ENCODE measurements at places on chromosomes 4 and X.

DNA sequence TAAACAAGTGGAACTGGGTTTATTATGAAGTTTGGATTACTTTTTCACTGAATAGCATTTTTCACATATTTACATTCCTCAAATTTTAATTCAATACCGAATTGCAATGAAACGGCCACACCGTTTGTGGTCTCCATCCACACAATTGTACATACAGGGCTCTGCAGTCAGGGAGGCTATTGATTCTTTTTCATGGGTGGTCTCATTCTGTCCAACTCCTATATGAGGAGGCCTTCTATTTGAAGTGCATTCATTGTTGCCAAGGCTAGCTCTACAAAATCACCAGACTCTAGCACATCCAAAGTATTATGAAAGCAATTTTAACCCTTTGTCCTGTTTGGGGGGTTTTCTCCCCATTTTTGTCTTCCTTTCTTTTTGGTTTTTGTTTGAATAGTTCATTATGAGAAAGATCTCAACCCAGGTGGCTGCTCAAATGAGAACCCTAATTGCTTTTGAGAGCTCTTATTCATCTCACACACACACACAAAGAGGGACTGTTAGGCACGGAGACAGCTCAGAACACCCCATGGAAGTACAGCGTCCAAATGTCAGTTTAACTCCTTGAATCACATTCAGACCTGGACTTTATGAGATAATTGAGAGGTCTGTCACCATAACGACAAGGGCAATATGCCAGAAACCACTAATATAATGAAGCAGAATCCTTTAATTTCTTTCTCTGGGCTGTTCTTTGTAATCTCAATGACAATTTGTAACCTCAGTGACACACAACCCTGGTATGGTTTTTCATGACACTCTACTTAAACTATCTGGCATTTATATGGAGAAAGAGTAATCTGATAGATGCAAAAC lies 79.4 kb downstream of the NLGN4X start:
- DNase-seq = no peak

GRCh38 chrX:773292-774025 lies 142.9 kb downstream of the SHOX start:
- no peak for DNase-seq

DNA sequence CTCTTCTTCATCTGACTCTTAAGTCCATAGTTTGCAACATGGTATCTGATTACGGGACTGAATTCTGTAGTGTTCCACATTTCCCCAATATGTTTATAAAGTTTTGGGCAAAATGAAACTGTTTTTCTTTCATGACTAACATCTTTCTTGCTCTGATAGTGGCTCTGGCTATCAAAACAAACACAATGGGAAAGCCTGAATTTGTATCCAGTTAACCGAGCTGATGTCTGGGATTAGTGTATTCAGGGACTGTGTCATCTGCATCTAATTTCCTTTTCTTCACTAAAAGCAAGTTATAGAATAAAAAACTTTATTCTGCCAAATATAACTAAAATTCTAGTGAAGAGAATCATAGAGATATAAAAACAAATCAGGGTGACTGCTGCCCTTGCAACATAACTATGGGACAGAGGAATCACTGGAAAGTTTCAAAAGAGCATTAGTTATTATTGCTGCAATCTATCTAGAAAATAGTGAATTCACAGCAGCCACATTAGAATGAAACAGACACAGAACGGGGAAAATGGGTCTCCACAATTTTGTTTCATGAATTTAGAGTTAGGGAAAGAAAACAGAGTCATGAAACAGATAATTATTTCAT lies 61.3 kb downstream of the ANTXR2 start:
- DNase-seq = no peak

DNA sequence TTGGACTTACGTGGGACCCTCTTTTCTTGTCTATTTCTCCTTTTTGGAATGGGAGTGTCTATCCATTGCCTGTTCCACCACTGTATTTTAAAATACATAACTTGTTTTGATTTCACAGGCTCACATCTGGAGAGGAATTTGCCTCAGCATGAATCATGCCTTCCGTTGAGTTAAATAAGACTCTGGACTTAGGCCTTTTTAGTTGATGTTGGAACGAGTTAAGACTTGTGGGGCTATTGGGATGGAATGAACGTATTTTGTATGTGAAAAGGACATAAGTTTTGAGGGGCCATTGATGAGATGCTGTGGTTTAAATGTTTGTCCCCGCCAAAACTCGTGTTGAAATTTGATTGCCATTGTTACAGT lies 66.2 kb downstream of the BEX3 start:
- no peak for DNase-seq

DNA sequence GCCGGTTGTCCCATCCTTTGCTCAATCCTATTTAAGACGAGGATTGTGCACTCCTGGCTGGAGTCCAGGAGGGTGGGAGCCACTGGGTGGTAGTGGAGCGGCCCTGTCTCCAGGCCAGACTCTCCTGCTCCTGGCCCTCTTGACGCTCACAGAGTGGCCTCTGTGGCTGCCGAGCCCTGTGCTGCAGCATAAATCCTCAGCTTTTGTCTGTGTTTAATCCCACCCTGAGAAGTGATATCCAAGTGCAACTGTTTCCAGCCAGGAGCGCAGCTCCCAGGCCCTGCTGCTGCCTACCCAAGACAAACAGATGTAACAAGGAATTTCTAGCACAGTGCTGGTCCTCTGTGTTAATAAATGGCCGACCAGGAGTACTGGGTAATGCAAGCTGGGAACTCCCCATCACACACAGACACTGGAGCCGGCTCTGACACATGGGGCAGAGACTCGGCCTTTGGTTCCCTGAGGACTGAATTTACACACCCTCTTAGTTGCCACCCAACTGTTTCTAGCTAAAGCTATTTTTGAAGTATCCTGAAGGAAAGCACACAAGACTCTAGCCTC lies 85.3 kb downstream of the GATB start:
- DNase-seq = no peak

DNA sequence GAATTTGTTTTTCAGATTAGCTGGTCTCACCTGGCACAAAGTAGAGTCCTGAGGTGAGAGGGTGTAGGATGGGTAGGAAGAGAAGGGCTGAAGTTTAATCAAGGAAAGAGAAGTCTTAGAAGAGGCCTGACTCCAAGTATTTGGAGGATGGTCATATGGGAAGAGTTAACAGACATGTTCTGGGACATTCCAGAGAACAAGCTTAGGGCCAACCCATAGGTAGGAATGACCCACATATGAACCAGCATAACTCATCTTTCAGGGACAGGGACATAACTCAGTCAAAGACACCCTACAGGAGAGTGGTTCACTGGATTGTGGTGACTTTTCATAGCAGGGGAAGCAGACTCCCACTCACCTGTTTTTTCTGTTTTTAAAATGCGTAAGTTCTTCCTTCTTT lies 27.9 kb upstream of the ANXA5 start:
- DNase-seq = no peak

DNA sequence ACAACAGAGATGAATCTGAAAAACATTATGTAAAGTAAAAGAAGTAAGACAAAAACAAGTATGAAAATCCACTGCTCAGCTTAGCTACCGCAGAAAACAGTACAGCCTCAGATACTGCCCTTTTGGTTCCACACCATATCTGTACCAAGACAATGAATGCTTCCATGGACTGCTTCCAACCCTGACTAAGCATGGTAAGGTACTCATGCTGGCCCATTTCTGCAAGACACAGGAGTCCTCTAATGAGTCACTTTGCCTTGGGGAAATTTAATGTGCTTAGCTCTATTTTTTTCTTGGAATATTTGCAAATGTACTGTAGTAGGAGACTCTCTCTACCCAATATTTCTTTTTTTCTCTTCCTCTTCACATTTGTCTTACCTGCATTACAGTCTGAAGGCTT lies 931.7 kb upstream of the HS3ST1 start:
- no peak for DNase-seq

DNA sequence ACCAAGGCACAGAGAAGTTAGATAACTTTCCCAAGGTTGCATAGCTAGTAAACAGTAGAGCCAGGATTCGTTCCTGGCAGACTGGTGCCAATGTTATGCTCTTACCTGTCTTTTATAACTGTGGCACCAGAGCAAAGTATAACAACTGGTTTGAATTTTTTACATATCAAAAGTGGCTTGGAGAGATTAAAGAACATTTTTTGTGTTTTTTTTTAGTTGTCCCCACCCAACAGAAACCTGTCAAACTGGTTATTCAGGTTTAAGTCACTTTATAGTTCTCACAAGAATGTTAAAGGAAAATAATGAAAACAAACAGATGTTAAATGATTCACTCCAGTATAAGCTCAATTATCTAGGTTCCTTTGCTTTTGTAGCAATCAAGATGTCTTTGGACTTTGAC lies 15.6 kb upstream of the FAM47E start:
- DNase-seq = no peak

DNA sequence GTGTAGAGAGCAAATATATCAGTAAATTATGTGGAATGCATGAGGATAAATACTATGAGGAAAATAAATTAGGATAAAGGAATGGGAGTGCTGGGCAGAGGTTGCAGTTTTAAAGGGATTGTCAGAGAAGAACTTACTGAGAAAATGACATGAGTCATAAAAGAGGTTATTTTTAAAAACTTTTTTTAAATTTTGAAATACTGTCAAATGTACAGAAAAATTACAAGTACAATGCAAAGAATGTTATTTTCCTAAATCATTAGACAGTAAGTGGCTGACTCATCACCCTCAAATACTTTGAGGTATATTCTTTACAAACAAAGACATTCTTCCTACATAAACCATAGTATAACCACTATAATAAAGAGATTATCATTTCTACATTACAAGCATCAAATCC lies 29.8 kb upstream of the H2AZ1 start:
- DNase-seq = no peak

DNA sequence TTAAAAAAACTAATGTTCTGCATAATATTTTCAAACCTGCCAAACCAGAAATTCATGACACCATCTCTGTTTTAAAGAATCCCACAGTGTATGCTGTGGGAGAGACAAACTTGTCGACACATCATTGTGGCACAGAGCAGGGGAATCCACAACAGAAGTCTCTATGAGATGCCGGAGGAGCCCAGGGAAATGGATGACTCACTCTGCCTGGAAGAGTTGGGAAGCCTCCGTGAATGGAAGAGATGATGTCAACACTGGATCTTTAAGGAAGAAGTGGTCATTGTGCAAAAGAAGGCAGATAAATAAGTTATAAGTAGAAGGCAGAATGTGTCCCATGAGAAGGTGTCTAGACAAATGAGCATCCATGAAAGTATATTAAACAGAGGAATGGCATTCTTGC lies 595.1 kb downstream of the RAB28 start:
- no peak for DNase-seq

GRCh38 chr4:140703463-140703862 lies 52.7 kb downstream of the TBC1D9 start:
- DNase-seq = no peak

- DNase-seq = peak; percentile 75
Measured at GRCh38 chrX:40154853-40155588, 57.3 kb upstream of the BCOR start.

DNA sequence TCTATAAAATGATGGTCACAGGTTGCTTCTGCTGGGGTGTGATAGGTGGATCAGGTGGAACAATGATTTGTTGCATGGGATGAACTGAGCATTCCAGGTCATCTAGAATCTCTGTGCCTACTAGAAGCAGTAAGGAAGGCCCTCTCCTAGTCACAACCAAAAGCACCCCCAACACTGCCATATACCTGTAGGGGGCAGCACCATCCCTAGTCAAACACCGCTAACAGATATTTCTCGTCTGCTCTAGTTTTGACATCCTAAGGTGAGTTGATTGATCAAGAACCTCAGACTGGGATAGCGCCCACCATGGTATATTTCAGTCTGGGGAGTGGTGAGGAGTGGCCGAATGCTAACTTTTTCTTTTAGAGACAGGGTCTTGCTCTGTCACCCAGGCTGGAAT lies 160.2 kb downstream of the NHS start:
- peak; percentile 17 for DNase-seq

GRCh38 chrX:48021026-48021900 lies 14.5 kb downstream of the SPACA5 start:
- peak; percentile 66 for DNase-seq

DNA sequence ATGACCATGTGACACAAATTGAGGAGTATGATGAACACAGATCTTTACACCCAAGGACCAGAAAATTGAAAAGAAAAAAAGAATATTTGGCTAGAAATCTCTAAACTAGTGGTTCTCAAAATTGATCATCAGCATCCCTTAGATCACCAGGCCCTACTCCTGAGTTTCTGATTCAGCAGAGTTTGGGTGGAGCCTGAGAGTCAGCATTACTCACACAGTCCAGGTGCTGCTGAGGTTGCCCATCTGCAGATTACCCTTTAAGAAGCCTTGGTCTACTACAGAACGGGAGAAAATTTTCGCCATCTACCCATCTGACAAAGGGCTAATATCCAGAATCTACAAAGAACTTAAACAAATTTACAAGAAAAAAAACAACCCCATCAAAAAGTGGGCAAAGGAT lies 182.8 kb downstream of the MOSPD2 start:
- no peak for DNase-seq

DNA sequence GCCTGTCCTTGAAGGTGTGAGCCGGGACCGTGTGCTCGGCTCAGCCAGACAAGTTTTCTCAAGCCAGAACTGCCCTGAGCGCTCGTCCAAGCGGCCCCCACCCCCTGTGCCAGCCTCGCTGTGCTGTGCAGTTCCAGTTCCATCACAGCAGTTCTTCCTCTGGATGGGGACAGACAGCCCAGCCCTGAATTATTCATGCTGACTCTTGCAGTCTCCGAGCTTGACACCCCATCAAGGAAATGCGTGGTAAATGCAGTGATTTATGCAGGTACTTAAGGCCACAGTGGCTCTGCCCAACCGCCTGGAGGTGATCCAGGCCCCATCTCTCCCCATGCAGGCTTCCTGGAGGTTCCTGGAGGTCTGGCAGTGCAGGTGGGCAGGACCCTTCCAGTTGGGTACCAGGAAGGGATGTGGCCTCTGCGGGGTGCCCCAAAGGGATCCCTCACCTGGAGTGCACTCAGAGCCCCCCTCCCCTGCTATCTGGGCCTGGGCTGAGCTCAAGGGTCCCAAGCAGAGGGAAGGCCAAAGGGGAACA lies 44.8 kb upstream of the HMX1 start:
- DNase-seq = peak; percentile 7

- DNase-seq = no peak
Measured at GRCh38 chrX:47607091-47607490, 12.6 kb downstream of the SYN1 start.

- no peak for DNase-seq
Measured at GRCh38 chrX:53445977-53446376, 11.8 kb upstream of the HSD17B10 start.

- DNase-seq = no peak
Measured at GRCh38 chrX:33840176-33840575, 291.9 kb downstream of the FAM47A start.

- DNase-seq = no peak
Measured at GRCh38 chr4:17723648-17724047, 57.8 kb downstream of the FAM184B start.

GRCh38 chrX:149365061-149365460 lies 140.0 kb downstream of the IDS start:
- DNase-seq = no peak

DNA sequence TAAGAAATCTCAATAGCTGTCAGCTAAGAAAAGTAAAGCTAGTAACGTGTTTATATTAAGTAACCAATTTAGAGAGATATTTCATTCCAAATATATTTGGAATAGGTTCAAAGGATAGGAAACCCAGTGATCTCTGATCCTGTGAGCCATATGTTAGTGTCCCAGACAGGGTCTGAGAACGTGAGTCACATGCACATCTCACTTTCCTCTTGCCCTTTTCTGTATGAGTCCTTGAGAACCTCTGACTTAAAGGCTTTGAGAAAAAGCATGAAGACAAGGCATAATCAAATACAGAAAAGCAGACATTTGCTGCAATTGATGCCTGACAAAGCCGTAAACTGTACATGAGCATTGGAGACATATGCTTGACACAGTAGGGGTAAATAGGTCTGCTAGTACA lies 655.1 kb upstream of the ADGRL3 start:
- no peak for DNase-seq
